ENCODE measurements at places on chromosomes 3 and 15.

- DNase-seq = no peak
Observed at GRCh38 chr3:31321620-31322019, 211.1 kb upstream of the STT3B start.

- DNase-seq = no peak
Observed at GRCh38 chr3:109831403-109831802, 494.1 kb upstream of the DPPA4 start.

DNA sequence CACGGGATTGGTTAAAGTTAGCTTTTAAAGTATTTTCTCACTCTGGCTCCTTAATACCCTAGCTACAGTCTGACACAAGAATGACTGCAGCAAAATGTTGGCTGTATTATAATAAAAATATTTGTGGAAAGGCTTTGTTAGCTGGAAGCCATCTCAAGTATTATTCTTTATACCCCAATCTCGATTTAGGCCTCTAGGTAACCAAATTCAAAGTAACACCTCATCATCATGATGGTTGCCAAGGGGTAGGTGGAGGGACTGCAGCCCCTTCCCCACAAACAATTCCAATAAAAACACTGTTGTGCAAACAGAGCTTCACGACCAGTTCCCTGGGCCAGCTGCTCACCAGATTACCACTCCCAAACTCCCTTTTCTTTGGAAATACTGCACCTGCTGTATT is 759 bp upstream of the GMPS start:
- no peak for DNase-seq

DNA sequence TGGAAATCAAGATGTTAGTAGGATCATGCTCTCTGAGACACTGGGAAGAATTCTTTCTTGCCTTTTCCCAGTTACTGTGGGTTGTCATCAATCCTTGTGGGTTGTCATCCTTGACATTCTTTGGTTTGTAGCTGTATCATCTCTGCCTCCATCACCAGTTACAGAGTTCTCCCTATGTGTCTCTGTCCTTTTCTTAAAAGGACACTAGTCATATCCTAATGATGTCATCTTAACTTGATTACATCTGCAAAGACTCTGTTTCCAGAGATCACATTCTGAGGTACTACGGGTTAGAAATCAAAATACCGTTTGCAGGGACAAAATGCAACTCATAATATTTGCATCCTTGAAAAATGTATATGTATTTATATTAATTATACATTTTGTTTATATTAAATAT is 500.4 kb downstream of the ZBBX start:
- no peak for DNase-seq

- no peak for DNase-seq
Observed at GRCh38 chr15:45225506-45226273, 26.3 kb upstream of the SLC28A2 start.

- DNase-seq = no peak
Observed at GRCh38 chr3:156017352-156018030, 102.9 kb upstream of the KCNAB1 start.

- no peak for DNase-seq
Observed at GRCh38 chr3:128727059-128727458, 1.1 kb downstream of the RAB7A start.

- no peak for DNase-seq
Observed at GRCh38 chr15:25497934-25498333, 59.1 kb upstream of the UBE3A start.

DNA sequence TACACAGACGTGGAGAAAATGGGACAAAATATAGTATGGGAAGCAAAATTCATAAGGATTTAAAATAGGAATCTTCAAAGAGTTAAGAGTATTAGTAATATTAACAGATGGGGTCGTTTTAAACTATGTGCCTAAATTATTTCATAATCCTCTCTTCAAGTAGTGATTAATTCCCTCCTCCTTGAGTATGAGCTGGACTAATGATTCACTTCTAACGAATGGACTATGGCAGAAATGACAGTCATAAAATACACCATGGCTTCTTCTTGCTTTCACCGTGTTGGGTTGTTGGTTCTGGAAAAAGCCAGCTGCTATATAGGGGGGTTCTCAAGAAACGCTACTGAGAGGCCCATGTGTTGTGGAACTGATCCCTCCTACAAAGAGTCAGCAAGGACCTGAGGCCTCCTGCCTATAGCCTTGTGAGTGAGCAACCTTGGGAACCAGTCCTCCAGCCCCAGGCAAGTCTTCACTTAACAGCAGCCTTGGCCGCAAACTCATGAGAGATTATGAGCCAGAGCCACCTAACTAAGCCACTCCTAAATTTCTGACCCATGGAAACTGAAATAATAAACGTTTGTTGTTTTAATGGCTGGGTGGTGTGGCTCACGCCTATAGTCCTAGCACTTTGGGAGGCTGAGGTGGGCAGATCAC is 64.8 kb upstream of the ABHD2 start:
- peak; percentile 24 for DNase-seq

GRCh38 chr3:139481116-139481515 is 4.8 kb upstream of the RBP2 start:
- peak; percentile 47 for DNase-seq

GRCh38 chr3:17905996-17906395 is 163.6 kb upstream of the TBC1D5 start:
- DNase-seq = peak; percentile 1

DNA sequence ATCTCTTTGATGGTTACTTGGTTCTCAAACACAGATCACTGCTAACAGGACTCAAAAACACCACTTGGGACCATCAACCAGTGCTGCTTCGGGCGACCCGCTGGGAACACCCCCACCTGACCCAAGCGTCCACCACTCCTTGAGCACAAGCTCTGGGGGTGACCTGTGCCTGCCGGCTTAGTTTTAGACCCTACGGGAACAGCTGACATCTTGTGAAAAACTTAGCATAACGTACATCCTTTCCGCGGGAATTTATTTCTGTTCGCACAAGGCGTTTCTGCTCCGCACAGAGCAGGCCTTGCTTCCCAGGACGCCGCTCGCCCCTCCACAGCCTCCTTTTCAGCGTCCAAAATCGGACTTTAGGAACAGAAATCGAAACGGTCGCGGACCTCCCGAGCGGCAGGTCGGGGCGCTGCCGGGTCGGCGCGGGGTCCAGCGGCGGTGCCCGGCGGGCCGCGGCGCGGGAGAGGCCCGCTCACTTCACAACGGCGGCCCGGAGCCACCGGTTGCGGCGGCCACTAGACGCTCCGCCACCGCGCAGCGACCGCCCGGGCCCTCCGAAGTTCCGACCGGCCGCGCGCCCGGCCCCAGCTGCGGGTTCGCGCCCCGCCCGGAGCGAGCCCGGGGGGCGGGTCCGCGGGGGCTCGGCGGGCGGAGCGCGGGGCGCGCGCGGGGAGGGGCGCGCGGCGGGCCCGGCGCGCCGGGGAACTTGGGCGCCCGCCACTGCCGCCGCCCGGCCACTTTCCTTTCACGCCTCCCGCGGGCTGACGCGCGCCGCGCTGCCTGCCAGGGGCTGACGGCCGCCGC is 959 bp downstream of the SFMBT1 start:
- DNase-seq = peak; percentile 52

GRCh38 chr3:71051893-71052687 is 531.4 kb downstream of the FOXP1 start:
- peak; percentile 62 for DNase-seq

- no peak for DNase-seq
Observed at GRCh38 chr3:168260859-168261258, 165.1 kb upstream of the GOLIM4 start.

GRCh38 chr3:183392186-183393034 is 36.0 kb downstream of the MCF2L2 start:
- DNase-seq = no peak

DNA sequence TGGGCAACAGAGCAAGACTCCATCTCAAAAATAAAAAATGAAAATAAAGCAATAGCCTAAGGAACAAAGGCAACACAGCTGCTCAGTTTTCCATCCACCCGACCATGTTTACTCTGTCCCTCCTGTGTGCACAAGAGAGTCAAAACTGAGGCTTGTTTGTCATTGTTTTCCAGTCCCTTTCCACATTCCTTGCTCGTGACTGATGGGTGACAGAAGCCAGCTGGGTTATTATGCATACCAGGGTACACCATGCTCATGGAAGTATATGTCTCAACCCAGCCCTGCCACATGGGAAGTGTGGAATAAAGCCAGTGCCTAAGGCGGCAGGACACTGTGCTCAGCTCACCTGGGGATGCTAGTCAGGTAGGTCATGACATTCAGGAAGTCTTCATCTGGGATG is 49.5 kb downstream of the MCF2L2 start:
- no peak for DNase-seq

DNA sequence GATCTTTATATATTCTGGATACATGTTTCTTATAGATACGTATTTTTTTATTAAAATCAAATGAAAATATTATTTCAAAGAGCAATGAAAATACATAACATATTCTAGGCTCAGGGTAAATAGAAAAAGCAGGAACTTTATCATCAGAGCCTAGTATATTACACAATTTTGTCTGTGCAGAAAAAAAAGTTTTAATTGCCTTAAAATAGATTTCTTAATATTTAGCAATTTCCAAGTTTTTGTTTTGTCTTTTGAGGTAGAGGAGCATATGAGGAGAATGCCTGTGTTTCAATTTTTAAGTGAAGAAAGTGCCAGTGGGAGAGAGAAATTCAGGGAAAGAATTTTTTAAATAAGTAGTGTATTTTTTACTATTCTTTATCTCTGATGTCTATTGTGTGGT is 10.5 kb downstream of the CAPN7 start:
- DNase-seq = no peak

GRCh38 chr15:66484539-66485112 is 12.9 kb downstream of the SNAPC5 start:
- DNase-seq = no peak

DNA sequence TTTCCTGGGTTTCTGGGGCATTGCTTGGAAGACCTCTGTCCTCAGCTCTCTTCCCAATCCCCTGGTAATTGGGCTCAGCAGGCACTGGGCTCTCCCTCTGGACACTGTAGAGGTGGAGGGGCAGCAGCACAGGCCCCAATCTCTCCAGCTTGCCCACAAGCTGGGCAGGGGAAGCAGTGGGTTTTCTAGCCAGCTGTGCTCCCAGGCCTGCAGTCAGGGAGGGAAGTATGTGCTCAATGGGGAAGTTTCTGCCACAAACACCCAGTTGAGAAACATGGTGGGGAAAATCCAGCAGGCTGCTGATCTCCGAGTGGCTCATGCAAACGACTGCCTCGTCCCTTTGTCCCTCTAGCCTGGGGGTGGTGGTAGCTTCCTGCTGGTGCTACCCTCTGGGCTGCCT is 12.8 kb upstream of the RFT1 start:
- no peak for DNase-seq

DNA sequence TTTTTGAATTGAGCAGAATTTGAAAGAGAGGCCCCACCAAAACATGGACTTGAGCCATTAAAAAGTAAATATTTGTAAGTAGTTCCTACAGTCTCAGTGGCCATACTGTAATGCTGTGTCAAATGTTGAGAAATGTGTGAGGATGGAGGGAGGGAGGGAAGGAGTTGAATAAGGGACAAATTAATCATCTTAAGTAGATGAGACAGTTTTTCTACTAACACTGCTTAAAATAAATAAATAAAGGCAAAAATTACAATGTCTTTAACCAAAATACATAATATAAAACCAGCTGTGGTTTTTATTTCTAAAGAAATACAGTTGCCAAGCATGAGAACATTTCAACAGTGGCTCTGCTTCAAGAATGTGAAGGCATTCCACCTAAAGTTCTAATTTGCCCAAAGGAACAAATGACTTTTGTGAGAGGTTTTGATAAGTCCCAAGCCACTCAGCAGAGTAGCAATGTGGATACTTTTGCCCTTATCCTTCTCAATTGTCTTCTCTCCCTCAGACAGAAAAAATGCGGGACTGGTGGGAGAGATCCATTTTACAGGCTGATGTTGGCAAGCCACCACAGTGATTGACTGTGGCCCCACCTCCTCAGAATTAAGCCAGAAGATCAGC is 427.0 kb upstream of the RARB start:
- DNase-seq = peak; percentile 78

DNA sequence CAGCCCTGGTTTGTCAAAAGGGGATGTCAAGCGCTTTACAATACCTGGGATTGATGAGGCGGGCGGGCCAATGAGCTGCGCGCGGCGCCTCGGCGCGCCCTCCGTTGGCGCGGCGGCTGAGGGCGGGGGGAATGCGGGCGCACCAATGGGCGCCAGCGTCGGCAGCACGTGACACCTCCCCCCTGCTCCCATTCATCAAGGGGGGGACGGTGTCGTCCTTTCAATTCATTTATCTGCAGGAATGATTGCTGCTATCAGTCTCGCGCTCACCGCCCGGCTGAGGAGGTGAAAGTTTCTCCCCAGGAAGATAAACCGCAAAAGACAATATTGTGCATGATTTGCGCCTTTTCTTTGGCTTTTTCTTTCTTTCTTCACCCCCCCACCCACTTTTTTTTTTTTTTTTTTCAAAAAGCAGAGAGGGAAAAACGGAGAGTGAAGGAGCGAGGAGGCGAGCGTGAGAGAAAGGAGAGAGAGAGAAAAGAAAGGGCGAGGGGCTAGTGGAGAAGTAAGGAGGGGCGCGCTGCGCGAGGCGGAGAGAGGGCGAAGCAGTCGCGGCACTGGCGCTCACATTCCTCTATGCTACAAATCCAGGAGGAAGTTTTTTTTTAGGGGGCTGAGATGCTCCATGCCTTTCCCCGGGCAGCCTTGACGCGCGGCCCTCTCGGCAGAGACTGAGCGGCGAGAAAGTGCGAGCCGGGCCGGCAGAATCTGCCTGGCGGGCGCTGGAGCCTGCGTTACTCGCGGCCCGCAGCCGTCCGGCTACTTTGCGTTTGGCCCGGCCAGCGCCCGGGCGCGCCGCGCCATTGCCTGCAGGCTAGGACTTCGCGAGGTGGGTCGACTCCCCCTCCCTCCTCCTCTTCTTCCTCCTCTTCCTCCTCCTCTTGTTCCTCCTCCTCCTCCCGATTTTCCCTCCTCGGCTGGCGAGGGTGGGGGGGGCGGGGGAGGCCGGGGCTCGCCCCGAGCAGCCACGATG is at the start of gene ZIC1:
Gene ZIC1 (plus strand): TSS at position 223 of the 973 bp plus-strand sequence. CDS start 748 bp downstream, at position 971.
- peak; percentile 98 for DNase-seq

DNA sequence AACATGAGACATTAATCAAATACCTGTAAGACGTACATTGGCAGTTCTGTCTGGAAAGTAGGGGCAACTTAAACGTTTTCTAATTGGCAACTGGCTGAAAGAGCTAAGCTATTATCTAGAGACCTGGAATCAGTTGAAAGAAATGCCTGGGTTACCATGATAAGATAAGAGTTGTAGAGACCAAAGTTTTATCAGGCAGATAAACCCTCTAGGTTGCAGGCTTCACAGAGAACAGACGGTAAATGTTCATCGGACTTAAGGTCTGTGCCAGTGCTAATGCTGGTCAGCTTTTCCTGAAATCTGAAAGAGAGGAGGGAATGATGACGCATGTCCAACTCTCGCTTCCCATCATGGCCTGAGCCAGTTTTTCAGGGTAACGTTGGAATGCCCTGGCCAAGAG is 196.2 kb downstream of the ROBO2 start:
- DNase-seq = no peak

DNA sequence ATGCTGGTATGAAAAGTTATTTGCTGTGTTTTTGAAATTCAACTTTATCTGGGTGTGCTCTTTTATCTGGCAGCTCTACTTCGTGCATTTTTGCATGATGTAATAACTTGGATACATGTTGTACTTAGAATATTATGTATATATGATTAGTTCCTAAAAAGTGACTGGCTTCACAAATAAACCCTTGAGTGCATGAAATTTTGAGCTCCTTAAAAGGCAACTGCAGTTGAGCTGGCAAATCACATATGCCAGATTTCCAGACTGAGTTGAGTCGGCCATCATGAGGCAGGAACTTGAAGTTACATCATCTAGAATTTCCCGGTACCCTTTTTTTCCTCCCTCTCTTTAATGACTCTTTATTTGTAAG is 162.5 kb downstream of the FNDC3B start:
- peak; percentile 96 for DNase-seq

GRCh38 chr15:64136347-64136746 is 15.2 kb upstream of the SNX22 start:
- DNase-seq = no peak

All from fibroblast of skin of scalp (primary cell).